ENCODE measurements at places on chromosomes 13 and 19.

DNA sequence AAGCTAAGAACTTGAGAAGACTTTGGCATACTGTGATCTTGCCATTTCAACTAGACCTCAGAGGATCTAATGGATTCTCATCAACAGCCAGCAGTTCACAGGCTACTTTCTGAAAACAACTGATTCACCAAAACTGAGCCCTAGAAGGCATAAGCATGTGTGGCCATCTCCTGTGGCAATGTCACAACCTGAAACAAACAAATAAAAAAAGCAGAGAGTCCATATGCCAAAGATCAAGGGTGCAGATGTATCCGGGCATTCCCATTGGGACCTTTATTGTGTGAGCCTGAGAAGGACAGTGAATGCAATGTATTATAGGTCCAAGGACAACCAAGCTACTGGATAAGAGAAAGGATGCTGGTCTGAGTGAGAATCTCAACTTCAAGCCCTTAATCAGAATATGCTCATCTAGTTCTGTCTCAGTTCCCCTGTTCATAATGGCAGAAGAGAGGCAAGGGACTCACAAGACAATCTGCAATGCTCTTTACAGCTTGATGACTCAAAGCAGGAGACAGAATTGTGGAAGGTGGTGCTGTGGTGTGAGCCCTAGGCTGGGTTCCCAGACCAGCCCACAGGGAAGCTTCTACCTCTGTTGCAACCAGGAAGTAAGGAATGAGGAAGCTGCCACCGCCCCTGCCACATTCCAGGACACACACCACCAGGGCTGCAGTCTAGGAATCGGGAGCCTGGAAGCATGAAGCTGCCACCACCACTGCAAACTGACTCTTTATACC is 133.7 kb downstream of the RAP2A start:
- DNase-seq: no peak

GRCh38 chr13:31172535-31172934 is 10.8 kb upstream of the HSPH1 start:
- DNase-seq: no peak

- DNase-seq: no peak
Measured at GRCh38 chr13:93867481-93867880, 612.0 kb downstream of the DCT start.

DNA sequence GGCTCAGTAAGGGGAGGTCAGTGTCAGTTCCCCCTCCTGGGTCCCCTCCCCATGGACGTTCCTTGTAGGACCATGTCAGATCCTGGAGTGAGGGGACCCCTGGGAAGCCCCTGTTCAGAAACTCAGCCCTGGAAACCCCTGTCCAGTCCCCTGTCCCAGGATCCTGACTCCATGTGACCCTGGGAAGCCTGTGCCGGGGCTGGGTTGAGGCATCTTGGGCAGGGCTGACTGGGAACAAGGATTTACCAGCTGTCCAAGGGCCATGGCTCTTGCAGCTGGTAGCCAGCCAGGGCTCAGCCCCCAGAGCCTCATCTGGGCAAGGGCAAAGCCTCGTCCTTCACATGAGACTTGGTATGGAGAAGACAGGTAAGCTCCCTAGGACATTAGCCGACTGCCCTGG is 25.1 kb downstream of the CEACAM4 start:
- no peak for DNase-seq

- no peak for DNase-seq
Measured at GRCh38 chr13:112193463-112194166, 126.7 kb downstream of the SOX1 start.

GRCh38 chr19:43638995-43639518 is 593 bp downstream of the CADM4 start:
- no peak for DNase-seq

GRCh38 chr13:100860866-100861265 is 186.3 kb upstream of the TMTC4 start:
- DNase-seq: no peak

GRCh38 chr19:45771311-45771933 is 2.4 kb upstream of the SIX5 start:
- no peak for DNase-seq

- DNase-seq: no peak
Measured at GRCh38 chr19:51513968-51514367, 12.4 kb upstream of the SIGLEC12 start.

DNA sequence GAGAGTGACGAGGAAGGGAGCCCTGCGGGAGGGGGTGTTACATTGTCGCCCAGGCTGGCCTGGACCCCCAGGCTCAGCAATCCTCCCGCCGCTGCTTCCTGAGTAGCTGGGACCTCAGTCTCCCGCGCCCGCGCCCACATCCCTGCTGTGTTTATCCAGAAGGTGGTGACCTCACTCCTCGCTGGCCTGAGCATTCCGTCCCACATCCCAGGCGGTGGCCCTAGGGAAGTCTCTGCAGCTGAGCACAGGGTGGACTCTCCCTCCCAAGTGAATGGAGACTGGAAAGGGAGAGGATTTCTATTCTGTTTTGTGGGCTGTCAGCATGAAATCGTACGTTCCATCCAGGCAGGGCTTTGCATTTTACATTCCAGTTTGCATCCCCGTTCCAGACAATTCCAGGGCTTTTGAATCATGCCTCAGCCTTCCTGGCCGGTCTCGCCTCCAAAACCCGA is 401 bp upstream of the ZNF765 start:
- DNase-seq: no peak

All from hippocampal formation (tissue), 2 donors.